ENCODE measurements at places on chromosomes 1 and 21.

GRCh38 chr1:220497220-220497947 lies 30.6 kb upstream of the MARK1 start:
- peak; percentile 61 for DNase-seq

GRCh38 chr21:33124889-33125288 lies 54.9 kb downstream of the OLIG1 start:
- no peak for DNase-seq

DNA sequence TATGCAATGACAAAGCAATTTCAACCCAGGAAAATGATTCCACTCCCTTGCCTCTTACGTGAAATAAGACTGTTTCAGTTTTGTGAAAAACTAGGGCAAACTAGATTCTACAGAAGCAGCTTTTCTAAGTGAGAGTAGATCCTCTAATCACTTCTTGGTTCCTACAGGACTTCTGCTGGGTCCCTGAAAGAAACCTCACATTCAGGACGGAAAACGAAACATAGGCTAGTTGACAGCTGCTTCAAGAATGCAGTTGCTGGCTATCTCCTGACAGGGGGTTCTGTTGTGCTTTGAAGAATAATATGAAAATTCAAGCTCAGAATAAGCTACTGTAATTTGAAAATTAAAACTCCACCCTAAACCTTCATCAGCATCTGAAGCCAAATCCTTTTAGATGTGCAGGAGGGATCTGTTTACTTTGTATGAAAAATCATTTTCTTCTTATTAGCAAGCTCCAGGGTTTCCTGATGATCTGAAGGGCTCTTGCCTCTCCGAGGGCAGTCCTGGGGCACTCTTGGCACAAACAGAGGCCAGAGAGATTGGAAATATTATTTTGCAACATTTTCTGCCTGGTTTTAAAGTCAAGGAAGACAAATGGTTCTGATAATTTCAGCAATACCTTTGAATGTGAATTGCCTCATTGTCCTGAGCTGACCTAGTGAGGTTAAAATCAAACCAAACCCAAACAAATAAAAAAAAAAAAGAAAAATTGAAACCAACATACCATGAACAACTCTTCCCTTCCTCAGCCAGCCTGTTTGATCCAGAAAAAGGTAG lies 55.0 kb downstream of the NTMT2 start:
- no peak for DNase-seq

- no peak for DNase-seq
Observed at GRCh38 chr1:210301615-210302000, 27.1 kb upstream of the HHAT start.

- no peak for DNase-seq
Observed at GRCh38 chr1:79472067-79472656, 465.6 kb upstream of the ADGRL4 start.

GRCh38 chr21:28818663-28819278 lies 173.9 kb downstream of the LTN1 start:
- DNase-seq = no peak

DNA sequence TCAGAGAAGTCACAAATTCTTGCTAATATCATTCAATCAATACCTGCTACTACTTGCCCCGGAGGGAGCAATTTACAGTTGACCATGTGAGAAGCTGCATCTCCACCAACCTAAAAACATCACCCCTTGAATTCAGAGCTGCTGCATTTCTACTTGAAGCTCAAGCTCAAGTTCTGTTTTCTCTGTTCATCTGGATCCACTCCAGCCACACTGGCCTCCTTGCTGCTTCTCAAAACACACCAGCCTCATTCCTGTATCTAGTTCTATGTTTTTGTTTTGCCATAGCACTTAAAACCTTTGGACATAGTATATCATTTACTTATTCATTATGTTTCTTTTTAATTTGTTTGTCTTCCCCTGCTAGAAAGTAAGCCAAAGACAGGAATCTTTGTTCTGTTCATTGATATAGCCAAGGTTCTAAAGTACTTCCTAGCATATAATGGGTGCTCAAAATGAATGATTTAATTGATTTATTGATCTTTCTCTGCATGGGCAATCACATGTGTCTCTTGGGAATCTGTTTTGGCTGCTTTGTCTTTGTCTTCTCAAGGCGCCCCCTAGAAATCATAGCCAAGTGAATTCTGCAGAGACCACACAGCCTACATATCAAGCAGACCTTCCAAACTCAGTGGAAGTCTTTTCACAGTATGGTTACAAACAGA lies 23.6 kb downstream of the SYF2 start:
- no peak for DNase-seq

GRCh38 chr1:109201123-109201703 lies 12.5 kb upstream of the SARS1 start:
- DNase-seq = peak; percentile 63
